ENCODE measurements at places on chromosomes 1 and 21.

- DNase-seq = no peak
Observed at GRCh38 chr1:175209493-175209921, 16.9 kb upstream of the KIAA0040 start.

- peak; percentile 73 for DNase-seq
Observed at GRCh38 chr1:1764876-1765470, 13.3 kb downstream of the NADK start.

GRCh38 chr1:156126630-156127534 is 12.4 kb downstream of the LMNA start:
- no peak for DNase-seq

DNA sequence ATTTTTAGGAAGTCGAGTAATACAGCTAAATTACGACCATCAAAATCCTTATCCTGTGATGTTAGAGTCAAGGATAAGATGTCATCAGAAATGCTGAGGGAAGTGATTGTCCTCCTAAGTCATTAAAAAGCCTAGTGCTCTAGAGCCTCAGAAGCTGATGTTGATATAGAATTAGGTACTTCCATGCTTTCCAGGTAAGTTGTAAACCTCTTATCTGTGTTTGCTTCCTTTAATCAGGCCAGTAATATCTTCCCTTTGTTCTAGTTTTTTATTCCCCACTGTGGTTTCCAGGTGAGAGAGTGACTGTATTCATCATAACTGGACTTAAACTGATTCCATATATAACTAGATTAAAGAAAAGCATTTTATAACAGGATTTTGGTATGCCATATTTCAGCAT is 44.4 kb downstream of the SMG7 start:
- DNase-seq = no peak

GRCh38 chr1:164602480-164603093 is 43.6 kb downstream of the PBX1 start:
- DNase-seq = peak; percentile 31

DNA sequence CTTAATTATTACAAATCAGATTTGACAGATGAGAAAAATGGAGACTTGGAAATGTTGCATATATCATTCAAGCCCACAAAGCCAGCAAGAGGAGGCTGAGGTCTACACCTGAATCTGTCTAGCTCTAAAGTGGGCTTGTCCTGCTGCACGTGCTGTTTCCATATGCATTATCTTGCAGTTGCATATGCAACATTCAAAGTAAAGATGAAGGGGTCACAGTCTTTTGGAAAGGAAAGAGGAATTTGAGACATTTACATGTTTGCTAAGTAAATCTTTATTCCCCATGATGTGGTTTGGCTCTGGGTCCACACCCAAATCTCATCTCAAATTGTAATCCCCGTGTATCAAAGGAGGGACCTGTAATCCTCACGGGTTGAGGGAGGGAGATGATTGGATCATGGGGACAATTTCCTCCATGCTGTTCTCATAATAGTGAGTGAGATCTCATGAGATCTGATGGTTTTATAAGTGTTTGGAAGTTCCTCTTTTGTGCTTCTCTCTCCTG is 98.3 kb downstream of the BACH1 start:
- DNase-seq = no peak

DNA sequence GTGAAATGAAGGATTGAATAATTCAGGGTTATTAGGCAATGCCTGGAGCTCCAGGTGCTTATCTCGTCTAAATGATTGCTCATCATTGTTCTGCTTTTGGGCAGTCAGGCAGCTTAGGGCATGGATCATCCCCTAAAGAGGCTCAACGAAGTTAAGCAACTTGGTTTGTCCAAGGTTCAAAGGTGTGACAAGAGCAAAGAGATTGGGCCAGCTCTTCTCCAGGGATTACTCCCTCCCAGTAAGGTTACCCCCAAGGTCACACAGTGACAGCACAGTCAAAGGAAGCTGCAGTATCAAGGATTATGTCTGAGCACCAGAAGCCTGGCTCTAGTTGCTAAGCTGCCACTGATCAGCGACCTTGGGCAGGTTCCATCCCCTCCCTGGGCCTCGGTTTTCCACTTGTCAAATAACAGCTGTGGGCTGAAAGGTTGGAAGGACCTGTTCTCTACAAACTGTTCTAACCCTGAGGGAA is 6.8 kb downstream of the ETNK2 start:
- no peak for DNase-seq

GRCh38 chr1:69573911-69574310 is 6.2 kb downstream of the LRRC7 start:
- no peak for DNase-seq

DNA sequence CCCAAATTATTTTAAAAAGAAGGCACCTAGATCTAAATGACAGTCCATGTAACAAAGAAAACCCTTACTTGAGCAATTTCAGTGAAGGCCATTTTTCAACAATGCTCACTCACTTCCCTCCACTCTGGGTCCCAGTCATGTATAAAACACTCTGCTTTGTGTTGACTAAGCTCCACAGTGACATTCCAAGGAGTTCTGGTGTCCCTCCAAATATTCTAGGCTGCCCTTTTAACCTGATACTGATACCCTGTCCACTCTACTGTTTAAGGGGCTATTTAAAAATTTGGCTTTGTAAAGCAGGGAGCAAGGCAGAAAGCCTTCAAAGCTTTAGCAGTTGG is 73.6 kb downstream of the GNG12 start:
- no peak for DNase-seq

GRCh38 chr1:24619376-24619775 is 23.7 kb upstream of the SRRM1 start:
- DNase-seq = no peak

DNA sequence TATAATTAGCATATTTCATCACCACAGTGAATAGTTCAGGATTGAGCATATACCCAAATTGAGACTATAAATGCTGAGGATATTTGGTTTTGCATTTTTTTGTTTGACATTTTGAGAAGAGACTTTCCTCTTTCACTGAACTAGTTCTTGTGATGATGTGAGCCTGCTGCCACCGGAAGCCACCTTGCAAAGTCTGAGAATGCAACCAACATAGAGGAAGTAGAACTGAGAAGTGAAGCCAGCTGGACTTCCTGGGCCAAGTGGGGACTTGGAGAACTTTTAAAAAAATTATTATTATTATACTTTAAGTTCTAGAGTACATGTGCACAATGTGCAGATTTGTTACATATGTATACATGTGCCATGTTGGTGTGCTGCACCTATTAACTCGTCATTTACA is 102.3 kb downstream of the RPE65 start:
- DNase-seq = no peak

- DNase-seq = no peak
Observed at GRCh38 chr1:233735847-233736246, 121.9 kb downstream of the KCNK1 start.

DNA sequence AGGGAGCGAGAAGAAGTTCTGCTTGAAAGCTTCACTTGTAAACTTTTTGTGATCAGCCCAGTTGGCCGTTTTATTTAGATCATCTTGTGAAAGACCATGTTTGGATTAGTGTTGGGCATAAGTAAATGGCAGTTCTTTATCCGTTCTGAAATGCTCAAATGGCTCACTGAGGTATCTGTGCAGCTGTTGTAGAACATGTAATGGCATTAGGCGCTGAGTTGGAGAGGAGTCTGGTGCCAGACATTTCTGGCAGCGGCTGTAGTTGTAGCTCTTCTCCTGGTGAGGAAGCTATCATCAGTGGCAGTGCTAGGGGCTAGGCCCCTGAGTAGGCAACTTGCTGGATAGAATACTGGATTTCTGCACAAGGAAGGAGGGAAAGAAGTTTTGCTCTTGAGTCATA is 321.6 kb downstream of the LMO4 start:
- DNase-seq = no peak

- no peak for DNase-seq
Observed at GRCh38 chr21:38915546-38915945, 109.8 kb downstream of the ETS2 start.

GRCh38 chr1:107483949-107484348 is 343.1 kb downstream of the NTNG1 start:
- DNase-seq = no peak

DNA sequence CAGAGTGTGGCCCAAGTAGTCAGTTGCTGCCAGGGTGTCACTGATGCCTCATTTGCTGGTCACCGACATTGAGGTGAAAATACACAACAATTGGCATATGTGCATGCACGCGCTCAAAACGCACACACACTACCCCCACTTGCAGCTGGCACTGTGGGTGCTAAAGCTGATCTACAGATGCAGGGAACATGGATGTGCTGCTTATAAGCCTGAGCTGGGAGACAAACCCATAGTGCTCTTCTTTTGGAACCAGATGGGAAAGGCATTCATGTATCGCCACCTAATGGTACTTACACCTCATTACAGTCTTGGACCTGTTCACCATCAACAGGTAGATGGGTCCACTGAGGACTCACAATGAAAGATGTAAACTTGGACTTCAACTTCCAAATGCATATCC is 70.3 kb upstream of the CAMK1G start:
- DNase-seq = no peak

DNA sequence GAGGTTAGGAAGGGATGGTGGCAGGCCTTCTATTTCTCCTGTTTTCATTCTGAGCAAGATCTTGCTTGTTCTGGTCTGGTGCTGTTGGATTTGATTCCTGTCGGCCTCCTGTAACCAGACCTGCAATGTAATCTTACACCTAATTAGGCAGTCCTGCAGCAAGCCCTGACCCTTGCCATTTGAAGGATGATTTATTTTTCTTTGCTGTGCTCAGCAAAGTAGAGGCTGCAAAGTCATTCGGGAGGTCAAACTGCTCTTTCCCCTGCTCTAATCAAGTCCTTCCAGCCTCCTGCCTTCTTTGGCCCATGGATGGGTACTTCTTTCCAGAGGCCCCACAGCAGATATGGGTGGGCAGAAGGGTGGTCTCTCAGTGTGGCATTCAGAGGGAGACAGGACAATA is 417.7 kb upstream of the USP24 start:
- DNase-seq = no peak

- no peak for DNase-seq
Observed at GRCh38 chr21:46425041-46425440, 33.6 kb upstream of the DIP2A start.

- DNase-seq = no peak
Observed at GRCh38 chr1:94061513-94062443, 59.2 kb downstream of the ABCA4 start.

DNA sequence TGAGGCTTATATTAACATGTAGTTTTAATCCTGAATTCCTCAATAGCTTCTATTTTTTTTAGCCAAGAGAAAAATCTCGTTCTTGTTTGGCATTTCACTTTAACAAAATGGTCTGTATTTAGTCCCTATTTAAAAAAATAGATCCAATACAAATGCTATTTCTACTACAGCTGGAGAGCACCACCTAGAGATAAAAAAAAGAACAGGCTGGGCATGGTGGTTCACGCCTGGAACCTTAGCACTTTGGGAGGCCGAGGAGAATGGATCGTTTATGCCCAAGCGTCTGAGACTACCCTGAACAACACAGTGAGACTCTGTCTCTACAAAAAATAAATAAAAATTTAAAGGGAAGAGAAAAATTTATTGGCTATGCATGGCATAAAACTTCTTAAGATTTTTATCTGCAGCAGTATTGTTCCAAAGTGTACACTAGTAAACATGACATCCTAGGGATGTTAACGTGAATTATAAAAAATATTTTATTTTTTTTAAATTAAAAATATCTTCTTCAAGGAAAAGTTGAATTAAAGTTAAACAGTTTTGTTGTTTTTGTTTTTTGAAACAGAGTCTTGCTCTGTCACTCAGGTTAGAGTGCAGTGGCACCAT is 4.4 kb downstream of the ST7L start:
- no peak for DNase-seq
